ENCODE measurements at places on chromosomes 6 and 20.
A peak's percentile ranks its signal among the peaks of the same experiment; 100 is the strongest.

- no peak for DNase-seq
Measured at GRCh38 chr20:13530146-13530545, 108.6 kb downstream of the TASP1 start.

- DNase-seq: no peak
Measured at GRCh38 chr6:29488874-29489273, 1.1 kb upstream of the MAS1L start.

GRCh38 chr6:30507849-30508827 lies 18.8 kb downstream of the HLA-E start:
- DNase-seq: no peak

- DNase-seq: no peak
Measured at GRCh38 chr6:126788861-126789365, 329.6 kb upstream of the RSPO3 start.

DNA sequence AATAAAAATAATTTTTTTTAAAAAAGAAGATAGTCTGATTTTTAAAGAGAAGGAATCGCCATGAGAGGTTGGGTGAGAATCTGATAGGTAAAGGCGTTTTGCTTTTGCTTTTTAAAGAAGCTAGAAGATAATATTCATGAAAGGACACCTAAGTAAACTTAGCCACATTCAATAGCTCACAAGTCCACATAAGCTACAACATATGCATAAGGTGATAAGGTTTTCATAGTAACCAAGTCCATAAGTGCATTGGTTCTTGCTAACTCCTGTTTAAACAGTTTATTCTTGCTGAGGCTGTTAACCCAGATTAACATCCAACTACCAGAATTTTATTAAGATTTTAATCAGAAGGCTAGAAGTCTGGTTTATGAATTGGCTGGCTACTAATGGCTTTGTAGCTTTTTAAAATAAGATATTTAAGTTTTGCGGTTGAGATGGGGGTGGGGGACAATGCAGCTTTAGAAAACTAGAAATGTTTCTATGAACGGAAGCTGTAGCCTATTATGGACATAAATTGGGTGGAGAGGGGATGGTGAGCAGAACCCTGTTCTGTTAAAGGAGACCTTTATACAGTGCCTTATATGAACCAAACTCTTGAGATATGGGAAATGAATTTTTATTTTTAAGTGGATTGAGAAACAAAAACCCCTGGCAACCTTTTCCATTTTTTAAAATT lies 235.1 kb downstream of the ZFAND3 start:
- no peak for DNase-seq

DNA sequence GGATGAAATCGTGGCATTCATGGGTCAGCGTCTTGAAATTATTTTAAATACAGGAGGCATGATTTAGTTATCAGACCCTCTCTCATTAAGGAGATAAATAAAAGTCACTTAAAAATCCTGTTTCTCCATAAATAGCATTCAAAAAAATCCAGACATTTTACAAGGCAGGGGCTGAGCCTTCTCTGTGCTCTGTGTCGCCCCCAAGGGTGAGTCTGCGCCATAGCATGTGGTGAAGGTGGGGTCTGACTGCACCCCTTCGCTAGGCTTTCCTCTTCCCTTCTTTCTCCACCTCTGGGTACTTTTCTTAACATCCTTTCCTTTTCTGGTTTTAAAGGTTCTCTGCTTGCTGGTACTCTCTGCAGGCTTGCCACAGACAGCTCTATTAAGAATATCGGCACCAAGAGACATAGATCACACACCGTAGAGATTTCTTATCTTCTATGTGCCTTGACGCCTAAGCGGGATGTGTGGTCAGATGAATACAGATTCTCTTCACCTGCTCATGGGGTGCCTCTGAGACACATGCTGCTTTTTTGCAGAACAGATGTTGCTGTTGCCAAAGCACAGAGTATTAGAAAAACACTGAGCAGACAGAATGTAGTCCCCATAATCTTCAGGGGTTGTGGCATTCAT lies 20.1 kb upstream of the FAM209A start:
- peak; percentile 4 for DNase-seq

GRCh38 chr20:12055161-12055560 lies 137.5 kb downstream of the BTBD3 start:
- no peak for DNase-seq

DNA sequence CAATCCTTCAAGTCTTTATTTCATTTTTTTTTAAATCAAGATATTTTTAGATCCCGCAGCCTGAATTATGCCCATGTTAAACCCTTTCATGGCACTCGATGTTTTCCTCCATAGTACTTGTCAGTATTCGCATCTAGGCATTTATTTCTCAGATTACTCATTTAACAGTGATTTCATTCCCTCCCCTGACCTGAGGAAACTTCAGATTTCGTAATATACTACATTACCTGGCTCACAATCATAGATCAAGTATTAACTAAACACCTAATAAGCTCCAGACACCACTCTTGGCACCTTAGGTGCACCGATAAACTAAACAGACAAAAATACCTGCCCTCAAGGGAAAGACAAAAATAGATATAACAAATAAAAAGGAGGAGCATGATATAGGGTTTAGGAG lies 413.2 kb upstream of the GJE1 start:
- no peak for DNase-seq
